Activated CD4-positive, alpha-beta T cell treated with anti-CD3 and anti-CD28 coated beads, Interleukin-2, Interleukin-4, amounts not matched to agents 100 ng/mL and 50 ng/mL, durations not matched to agents 16 hours and 8 hours (primary cell): ENCODE measurements at places on chromosomes 5 and 9.

GRCh38 chr9:3858961-3859360 lies 333.2 kb upstream of the RFX3 start:
- no peak for DNase-seq

DNA sequence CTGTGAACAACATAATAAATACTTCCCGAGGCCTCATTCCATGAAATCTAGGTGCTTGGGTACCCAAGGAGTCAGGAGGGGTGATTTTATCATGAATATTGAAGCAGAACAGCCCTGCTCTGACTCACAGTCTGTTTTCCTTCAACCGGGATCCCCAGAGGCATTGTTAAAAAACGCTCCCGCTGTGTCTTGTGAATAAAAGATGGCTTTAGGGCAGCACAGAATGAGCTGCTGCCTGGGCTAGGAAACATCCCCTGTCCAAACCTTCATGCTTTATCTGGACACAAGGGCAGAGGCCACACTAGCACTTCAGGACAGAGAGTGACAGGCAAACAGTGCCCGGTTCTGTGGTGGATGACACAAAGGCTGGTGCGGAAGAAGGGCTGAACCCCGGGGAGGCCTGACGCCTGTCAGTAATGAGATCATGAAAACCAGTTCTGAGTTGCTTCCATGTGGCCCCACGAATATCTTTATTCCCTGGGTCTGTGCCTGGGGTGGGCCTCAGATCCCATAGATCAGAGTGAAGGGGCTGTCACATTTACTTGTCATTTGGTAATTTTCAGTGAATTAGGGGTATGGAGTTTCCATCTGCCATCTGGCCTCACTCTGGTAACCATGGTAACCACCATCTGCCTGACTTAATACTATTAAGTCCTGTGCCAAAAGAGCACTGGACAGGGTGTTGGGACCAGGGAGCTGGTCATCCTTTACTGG lies 2.6 kb downstream of the IGFBPL1 start:
- no peak for DNase-seq

- no peak for DNase-seq
Observed at GRCh38 chr9:133969681-133970580, 22.2 kb downstream of the VAV2 start.

DNA sequence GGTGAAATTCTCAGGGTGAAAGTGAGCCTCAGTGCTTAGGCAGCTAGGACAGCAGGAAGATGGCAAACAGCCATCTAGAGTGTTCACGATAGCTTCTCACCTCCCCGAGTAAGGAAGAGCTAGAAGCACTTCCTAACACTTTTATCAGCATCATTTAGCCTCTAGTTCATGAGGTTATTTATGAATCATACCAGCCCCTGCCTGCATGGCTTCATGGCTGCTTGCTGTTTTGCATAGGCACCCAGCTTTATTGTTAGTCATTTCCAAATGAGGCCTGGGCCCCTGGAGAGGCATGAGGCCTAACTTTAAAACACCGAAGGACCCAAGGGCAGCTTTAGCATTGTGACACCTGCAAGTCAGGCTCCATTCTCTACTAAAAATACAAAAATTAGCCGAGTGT lies 134.9 kb upstream of the PANK3 start:
- no peak for DNase-seq

DNA sequence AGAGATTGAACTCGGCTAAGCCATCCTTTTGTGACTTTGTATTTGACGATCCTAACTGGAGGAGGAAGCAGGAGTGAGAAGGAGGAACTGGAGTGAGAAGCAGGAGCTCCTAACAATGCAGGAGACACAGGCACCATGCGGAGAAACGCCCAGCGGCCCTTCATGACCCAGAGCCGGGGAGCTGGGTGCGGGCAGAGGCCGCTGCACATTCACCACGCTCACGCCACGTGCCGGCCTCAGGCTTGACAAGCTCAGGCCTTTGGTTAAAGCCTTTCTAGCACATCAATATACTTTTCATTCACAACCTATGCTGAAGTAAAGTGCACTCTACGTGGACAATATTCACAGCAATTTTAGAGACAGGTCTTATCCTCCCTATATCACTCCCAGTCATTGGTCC lies 124.8 kb upstream of the FAM120A start:
- DNase-seq, result no peak

DNA sequence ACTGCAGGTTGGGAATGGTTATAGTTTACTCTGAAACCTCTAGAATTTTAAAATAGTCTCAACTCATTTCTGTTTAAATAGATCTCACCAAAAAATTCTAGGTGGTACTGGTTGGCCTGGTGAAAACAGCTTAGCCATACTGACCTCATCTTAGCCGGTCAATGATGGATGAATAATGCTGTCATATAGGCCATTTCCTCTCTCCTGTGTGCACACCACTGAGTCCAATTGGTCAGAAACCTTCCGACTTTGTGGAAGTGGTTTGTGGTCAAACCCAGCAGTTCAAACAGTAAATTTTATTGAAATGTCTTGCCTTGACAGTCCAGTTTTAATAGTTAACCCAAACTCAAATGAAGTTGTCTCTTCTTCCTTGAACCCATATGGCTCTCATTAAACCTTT lies 98.6 kb downstream of the GIN1 start:
- peak; percentile 17 for DNase-seq

DNA sequence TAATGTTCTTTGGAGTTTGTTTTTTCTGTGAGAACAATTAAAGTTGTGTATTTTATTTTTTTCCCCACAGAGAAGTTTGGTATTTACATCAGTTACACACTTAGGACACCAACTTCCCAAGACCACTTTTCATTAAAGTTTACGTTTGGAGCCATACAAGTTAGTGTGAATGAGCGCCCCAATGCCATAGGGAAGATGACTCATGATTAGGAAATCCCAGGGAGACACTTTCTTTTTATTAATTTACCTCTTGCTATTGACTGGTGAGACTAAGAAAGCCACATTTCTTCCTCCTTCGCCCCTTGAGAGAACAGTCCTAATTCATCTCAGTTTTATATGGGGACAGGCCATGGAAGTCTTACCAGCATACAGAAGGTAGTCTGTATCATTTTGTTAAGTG lies 57.1 kb downstream of the EDIL3 start:
- DNase-seq, result no peak

GRCh38 chr9:130446101-130446861 lies 1.5 kb downstream of the ASS1 start:
- DNase-seq, result no peak

- peak; percentile 77 for DNase-seq
Observed at GRCh38 chr5:40401284-40402006, 278.3 kb upstream of the PTGER4 start.

DNA sequence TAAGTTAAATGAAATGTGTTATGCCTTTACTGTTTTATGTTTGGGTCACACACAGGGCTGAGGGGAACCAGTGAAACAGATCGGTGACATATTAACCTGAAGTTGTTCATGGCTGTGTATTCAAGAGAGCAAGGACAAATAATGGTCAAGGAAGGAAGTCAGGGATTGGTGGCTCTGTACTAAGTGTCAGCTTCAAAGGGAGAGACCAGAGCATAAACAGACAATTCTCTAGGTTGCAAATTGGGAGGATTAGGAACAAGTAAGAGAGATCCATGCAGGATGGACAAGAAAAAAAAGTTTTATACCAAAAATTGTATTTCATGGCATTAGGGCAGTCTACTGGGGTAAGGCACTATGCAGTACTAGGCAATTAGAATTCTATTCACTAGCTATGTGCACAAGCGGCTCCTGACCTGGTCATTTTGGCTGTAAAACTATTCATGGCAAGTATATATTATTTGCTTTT lies 156.3 kb downstream of the PLPPR1 start:
- no peak for DNase-seq

- DNase-seq, result no peak
Observed at GRCh38 chr9:123656565-123656964, 273.4 kb downstream of the DENND1A start.

DNA sequence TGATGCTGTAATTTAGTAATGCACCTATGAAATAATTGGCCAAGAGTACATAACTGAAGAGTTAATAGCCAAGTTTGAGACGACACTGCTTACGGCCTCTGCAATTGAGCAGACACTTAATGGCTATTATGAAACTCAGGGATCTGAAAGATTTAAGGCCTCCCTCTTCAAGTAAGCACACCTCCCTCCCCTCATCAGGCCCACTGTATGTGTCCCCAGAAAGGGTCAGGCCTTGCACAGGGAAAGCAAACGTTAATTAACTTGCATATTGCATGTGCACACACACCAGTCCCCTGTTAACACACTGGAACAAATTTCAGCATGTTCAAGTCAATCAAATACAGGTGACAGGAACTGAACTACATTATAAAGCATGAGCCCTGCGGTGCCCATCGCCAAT lies 163.6 kb downstream of the SPOCK1 start:
- DNase-seq, result no peak

GRCh38 chr5:140246378-140247122 lies 56.4 kb downstream of the PFDN1 start:
- DNase-seq, result no peak

DNA sequence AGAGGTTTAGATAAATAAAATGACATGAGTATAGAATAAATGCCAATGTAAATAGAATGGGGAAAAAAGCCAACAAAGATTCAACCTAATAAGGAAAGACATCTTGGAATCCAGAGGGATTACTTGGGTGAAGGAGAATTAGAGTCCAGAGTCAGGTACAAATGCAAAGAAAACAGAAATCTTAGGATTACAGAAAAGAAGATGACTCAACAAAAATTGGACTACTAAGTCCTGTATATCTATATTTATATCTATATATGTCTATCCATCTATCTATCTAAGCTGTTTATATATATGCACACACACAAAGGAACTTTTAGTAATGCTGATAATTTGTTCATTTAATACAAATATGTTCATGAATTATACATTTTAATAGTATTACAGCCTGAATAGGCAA lies 27.6 kb downstream of the FAM174A start:
- no peak for DNase-seq

- DNase-seq, result no peak
Observed at GRCh38 chr9:69222970-69223369, 48.9 kb downstream of the TJP2 start.
